GM03348 (cell line): ENCODE measurements at places on chromosomes 2 and 18.

- DNase-seq: no peak
Measured at GRCh38 chr2:216890138-216890537, 30.3 kb upstream of the TNP1 start.

DNA sequence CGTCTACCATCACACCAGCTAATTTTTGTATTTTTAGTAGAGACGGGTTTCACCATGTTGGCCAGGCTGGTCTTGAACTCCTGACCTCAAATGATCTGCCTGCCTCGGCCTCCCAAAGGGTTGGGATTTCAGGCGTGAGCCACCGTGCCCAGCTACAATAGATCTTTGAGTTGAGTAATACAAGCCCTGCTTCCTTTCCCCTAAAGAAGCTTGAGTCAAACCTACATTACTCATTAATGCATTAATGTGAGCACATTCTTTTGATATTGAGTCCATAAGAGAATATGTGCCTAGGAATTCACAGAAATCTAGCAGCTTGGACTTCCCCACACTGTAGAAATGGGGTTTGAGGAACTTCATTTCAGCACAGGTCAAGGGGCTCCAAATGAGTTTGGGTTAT is 39.6 kb downstream of the PSMG2 start:
- DNase-seq: peak; percentile 48

DNA sequence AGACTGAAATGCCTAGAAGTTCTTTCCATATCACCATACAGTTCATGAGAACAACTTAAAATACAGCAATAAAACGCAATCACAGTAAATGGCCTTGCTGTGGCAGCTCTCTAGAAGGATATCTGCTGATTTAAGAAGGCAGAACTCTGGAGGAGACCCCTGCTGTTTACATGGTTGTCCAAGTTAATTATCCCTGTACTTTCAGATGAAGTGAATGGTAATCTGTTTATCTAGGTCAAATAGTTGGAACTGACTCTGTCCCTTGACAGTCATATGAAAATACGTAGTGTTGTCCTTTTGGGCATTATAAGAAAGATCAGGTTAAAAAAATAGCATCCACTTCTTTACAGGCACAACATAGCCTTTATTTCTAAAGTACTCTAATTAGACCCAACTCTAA is 115.6 kb downstream of the COLEC12 start:
- no peak for DNase-seq

- DNase-seq: no peak
Measured at GRCh38 chr2:103396152-103396551, 634.3 kb downstream of the TMEM182 start.

- DNase-seq: no peak
Measured at GRCh38 chr2:41806286-41806685, 241.5 kb upstream of the PKDCC start.

DNA sequence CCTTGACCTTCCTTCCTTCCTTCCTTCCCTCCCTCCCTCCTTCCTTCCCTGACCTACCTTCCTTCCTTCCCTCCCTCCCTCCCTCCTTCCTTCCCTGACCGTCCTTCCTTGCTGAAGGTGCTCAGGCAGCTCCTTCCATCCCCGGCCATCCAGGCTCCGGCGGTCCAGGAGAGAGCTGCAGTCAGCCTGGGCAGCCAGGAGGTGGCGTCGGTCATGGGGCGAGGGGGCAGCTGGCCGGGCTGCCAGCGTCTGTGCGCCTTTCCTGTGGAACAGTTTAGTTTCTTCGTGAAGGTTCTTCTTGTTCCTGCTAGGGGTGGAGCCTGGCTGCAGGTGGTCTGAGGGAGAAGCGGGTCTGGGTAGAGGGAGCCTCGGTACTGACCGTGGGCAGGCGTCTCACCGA is 15.7 kb downstream of the GPR35 start:
- DNase-seq: peak; percentile 79

GRCh38 chr2:195508139-195508455 is 148.9 kb upstream of the SLC39A10 start:
- DNase-seq: no peak
